DMS79 (cell line): ENCODE measurements at places on chromosomes 11 and 22.

GRCh38 chr11:6333095-6333494 is 12.8 kb upstream of the CAVIN3 start:
- no peak for DNase-seq

DNA sequence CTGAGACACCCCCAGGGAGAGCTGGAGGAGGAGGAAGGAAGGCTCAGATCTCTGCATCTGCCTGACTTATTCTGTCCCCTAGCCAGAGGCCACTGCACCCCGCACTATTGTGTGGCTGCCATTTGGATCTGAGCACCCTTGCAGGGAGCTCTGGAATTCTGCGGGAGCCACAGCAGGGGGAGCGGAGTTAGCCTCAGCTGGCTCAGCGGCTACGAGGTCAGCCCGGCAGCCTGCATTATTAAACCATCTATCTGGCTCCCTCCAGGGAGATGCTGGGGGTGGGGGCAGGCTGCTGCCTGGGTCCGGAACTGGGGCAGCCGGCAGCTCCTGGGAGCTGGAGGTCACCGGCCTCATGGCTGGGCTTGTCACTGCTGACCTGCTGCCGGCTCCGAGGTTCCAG is 6.5 kb upstream of the ELFN2 start:
- DNase-seq, result no peak

DNA sequence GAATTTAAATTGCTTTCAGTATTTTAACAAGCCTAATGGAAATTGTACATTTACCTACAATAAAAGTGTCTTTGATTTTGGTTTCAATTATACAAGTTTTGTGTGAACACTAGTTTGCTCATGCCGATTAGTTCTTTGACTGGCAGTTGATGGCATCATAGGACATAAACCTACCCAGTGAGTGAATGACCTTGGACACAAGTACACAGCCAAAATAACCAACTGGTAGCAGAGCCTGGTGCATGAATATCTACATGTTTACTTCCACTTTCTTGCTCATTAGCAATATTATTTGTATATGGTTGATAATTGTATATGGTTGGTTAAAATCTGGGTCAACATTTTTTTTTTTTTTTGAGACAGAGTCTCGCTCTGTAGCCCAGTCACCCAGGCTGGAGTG is 37.8 kb downstream of the STIM1 start:
- no peak for DNase-seq

GRCh38 chr11:6353367-6353987 is 33.2 kb upstream of the CAVIN3 start:
- DNase-seq, result peak; percentile 62

DNA sequence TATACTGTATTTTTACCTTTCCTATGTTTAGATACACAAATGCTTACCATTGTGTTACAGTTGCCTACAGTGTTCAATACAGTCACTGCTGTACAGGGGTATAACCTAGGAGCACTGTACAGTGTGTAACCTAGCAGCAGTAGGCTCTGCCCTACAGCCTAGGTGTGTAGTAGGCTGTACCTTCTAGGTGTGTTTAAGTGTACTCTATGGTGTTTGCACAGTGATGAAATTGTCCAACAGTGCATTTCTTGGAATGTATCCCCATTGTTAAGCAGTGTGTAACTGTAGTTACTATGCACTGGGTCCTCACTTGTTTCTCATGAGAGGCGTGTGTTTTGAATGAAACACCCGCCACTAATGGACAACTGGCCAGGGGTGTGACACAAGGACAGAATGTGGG is 269.0 kb downstream of the OPCML start:
- no peak for DNase-seq

DNA sequence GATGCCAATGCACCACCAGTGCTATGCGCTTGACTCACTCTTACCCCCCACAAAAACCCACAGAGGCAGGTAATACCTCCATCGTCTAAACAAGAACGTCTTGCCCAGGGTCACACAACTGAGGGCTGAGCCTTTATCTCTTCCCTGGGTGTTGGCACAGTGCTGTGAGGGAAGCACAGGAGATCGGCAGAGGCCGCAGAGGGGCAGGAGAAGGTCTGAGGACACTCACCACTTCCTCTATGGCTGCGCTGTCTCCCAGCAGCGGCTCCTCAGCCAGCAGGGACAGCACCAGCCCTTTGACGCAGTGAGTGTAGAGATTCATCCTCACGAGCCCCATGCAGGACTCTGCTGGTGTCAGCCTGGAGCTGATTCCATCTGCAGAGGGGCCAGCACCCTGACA is 19.9 kb downstream of the HPS4 start:
- DNase-seq, result no peak

- no peak for DNase-seq
Measured at GRCh38 chr11:104899226-104899625, 966 bp upstream of the CASP12 start.

DNA sequence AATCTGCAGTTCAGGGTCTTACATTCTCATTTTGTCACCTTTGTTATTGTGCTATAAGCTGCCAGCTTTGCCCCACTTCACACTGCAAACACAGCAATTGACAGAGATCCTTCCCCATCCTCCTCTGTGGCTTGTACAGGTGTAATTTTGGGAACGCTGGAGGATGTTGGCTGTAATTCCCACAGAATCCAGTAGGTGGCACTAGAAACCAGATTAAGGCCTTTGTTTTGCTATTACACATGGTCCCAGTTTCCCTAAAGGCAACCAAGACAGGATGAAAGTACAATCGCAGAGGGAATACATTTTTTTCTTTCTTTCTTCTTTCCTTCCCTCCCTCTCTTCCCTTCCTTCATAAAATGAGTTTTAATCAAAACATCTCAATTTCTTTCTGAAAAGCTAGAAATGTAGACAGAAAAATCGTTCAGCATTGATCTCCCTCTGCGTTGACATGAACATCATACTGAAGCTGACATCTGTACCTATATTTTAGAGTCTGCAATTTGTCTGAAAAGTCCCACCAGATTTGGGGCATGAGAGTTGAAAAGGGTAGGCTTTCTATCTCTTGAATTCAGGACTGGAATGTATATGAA is 21.3 kb upstream of the NELL1 start:
- DNase-seq, result peak; percentile 25
